Stimulated activated CD4-positive, alpha-beta T cell treated with anti-CD3 and anti-CD28 coated beads, Interleukin-2, amount 100 ng/mL, for 48 hours (primary cell): ENCODE measurements at places on chromosomes 2 and 18.

- DNase-seq, result no peak
Measured at GRCh38 chr18:59006461-59007067, 133.1 kb upstream of the SEC11C start.

GRCh38 chr18:79875931-79876461 lies 75.5 kb downstream of the SLC66A2 start:
- DNase-seq, result no peak

DNA sequence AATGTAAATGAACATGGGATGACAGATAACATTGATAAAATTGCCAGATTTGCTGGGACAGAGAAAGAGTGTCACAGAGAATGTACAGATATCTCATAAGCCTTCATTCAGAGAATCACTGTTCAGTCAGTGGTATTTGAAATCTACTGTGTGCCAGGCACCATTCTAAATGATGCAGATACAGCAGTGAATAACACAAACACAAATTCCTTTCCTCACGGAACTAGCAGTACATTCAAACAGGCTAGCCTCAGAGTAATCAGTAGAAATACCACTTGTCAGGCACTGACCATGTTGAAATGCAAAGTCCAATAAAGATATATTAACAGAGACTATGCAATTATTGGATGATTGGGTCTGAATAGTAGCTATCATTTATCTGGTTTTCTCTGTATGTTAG lies 211.0 kb downstream of the RDH14 start:
- no peak for DNase-seq

GRCh38 chr2:126714191-126714965 lies 58.4 kb downstream of the GYPC start:
- no peak for DNase-seq
